ENCODE measurements at places on chromosomes 6 and 20. TPM values are rescaled to one million over a fixed set of nuclear protein-coding genes. Genes with fewer than 3 reads are reported as not detected.

DNA sequence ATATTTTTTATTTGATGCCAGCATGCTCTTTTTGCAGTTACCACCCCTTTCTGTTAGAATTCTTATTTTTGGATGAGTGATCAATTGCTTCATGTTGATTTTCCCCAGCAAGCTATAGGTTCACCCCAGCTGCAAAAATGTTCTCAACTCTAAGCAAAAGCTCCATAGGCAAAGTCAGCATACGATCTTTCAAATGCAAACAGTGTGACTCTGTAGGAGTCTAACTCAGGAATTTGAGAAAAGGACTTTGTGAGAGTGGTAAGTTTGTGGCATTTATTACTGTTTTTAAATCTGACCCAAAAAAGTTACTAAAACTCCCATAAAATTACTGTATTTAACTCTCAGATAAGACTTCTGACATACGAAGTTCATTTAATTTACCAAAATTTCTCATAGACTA, 134.9 kb upstream of the HSF2 start:
- no peak for DNase-seq

- no peak for DNase-seq
Observed at GRCh38 chr6:31568537-31568961, 3.5 kb upstream of the LTA start.

DNA sequence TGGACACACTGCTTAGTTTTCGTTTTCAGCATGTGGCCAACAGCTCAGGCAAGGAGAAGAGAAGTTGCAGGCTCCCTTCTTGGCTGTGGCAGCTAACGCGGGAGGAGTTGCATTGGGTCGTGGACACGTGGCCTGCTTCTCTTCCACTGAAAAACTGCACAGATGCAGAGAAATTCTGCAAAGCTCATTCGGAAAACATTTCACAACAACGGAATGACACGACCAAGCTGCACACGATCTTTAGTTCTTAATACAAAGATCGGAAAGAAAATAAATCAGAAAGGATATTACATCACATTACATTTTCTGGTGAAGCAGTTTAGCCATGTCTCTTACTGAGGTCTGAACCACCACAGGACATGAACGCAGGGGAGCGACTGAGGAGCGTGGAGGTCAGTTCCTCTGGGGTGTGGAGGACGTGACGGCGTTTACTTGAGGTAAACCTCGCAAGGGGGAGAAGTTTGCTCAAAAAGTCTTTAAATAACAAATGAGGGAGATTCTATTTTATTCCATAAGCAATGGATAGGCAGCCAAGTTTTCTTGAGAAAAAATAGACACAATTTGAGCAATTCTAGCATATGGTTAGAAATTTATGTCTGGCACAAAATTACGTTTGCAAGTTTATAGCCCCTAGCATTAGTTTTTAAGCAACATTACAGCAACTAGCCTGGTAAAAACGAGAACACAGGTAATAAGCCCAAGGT, 178.3 kb downstream of the THBS2 start:
- peak; percentile 98 for DNase-seq

DNA sequence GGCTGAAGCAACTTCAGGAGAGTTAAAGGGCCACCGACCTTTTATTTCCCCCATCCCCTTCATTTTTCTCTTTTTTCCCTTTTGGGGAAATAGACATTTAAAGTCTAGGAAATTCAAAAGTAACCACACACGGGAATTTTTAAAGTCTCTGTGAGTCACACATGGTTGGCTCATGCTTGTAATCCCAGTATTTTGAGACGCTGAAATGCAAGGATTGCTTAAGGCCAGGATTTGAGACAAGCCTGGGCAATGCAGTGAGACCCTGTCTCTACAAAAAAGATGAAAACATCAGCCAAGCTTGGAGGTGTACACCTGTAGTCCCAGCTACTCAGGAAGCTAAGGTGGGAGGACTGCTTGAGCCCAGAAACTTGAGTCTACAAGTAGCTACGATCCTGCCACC, 34.2 kb downstream of the KATNA1 start:
- peak; percentile 34 for DNase-seq

DNA sequence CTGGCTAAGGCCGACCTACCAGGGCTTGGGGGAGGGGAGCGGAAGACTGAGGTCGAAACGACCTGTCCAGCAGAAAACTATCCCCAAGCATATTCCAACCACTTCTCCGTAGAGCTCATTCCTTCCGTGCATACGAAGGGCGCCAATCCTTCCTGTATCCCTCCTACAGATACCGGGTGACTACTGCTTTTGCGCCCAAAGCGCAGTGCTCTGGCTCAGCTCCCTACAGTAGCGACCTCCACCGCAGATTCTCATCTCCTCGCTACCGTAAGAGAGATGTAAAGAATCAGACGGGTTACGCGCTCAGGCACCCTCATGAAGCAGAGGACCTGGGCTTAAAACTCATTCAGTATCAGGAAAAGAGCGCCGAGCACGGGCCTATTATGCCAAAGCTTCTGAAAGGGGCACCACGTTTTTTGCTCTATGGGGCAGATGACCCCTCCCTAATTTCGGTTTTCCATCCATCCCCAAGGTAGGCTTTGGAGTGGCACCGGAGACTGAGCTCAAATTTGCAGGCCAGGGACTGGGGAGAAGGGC, 563 bp upstream of the NNAT start:
- DNase-seq: no peak

GRCh38 chr6:135424385-135424784, 73.2 kb downstream of the AHI1 start:
- no peak for DNase-seq

DNA sequence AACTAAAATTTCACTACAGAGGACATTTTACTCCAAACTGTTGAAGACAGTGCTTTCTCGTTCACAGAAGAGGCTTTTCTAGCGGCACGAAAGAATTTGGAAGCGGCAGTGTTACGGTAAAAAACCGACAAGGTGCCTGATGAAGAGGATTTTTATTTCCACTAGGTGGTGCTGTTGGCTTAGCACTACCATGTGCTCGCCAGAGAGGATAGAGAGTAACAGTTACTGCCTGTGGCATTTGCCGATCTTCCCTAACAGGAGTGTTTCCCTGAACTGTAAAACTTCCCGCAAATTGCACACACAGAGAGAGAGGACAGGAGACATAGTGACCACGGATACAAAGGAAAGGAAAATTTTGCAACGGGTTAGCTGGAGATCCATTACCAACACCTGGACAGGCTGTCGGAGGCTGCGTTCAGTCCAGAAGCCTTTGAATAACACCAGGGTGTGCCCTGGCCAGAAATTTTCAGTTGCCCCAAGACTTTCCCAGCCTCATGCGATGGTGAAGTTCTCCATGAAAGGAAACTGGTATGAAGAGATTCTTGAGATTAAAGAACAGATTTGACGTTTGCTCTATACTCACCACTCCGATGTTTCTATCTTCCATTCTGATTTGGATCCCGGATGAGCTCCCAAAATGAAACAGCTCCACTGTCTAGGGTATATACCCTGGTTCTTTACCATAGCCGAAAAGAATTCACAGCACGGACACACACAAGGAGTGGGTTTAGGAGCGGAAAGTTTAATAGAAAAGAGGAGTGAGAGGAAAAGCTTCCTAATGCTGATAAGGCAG, 48.1 kb downstream of the HLA-DPB1 start:
- DNase-seq: peak; percentile 14

DNA sequence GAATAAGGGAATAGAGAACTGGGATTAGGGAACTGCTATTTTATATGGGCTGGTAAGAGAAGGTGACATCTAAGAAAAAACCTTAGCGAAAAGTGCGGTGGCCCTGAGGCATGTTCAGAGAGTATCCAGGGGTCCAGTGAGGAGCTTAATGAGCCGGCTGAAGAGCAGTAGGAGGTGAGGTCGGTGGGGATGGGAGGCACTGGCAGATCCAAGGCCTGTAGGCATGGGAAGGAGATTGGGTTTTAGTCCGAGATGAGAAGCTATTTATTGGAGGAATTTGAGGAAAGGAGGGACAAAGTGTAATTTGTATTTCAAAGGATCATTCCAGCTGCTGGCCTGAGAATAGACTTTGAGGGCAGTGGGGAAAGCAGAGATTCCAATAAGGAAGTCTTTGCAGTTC, 123.8 kb downstream of the QKI start:
- DNase-seq: no peak

DNA sequence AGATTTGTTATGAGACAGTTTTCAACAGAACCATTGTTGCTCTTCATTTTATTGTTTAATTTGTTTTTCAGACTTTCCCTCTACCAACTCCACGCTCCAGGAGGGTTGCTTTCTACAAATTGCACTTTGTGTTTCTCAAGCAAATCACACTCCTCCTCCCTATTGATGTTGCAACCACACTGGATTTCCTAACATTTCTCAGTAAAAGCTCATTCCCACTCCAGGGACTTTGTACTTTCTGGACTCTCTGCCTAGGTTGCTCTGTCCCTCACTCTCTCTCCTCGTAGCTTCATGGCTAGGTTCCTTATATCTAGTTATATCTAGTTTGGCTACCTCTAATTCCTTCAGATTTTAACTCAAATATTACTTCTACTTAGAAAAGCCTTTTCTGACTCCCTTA, 20.3 kb downstream of the PGK2 start:
- DNase-seq: no peak

DNA sequence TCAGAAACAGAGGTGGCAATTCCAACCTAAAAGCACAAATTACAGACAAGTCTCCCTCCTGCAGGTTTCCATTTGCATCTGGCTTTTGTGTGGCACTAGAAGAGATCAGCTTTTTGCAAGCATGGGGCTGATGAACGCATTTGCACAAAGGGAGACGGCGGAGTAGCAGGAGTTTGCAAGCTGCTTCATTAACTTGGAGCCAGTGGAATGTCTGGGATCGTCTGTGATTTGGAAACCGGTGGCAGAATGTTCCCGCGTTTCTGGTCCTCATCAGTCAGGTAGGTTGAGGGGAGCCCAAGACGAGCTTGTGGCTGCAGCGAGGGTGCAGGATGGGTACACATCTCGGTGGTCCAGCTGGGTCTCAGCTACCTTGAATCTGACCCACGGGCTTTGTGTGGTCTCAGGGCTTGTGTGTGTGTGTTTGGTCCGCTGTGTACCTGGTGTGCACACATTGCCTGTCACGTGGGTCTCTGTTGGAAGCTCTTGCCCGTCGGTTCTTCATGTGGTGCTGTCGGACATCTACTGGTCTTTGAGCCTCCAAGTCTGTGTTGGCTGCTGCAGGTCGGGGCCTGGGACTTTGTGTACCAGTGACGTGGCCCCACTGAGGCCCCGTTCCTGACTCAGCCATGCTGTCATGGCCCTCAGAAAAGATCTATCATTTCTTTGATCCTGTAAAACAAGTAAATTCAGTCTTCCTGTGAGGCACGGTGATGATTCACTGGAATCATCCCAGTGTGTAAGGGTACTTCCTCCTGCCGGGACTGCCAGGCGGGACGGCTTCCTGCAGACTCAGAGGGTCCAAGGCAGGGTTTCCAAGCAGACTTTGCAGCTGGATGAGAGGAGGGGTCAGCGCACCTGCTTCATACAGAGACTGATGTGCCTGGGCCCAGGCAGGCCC, 12.4 kb upstream of the MYT1 start:
- peak; percentile 33 for DNase-seq

DNA sequence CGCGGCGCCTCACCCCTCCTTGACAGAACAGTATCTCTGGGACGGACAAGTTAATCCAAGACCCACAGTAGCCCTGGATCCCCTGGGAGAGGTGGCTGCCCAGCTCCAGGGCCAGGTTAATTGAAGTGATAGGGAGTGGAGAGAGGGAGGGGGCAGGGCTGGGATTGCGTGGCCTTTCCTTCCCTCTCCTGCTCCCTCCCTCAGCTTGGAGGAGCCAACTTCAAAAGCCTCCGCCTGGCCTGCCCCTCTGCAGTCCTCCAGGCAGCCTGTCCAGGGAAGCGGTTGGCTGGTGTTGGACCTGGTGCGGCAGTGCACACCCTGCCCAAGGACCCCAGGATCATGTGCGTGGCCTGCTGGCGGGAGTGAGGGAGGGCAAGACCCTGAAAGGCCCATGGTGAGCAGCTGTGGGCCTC, at the start of gene C20orf204:
TSS of gene C20orf204 (plus strand) at position 250 of the 413 bp plus-strand sequence. CDS start at position 392, 142 bp downstream.
- DNase-seq: no peak

GRCh38 chr20:50582591-50583234, 72.5 kb downstream of the PTPN1 start:
- DNase-seq: no peak

Gene PROCR
- polyA plus RNA-seq: 33.5 TPM

All from fibroblast of lung (primary cell).